ENCODE measurements at places on chromosomes 16 and 17.

- no peak for DNase-seq
These were observed 759 bp upstream of the TP53I13 start for GRCh38 chr17:29567554-29568330.

- no peak for DNase-seq
These were observed 85.1 kb downstream of the CES1 start for GRCh38 chr16:55747785-55748184.

GRCh38 chr17:14873996-14874395 is 391.1 kb downstream of the PMP22 start:
- no peak for DNase-seq

GRCh38 chr17:207775-208174 is 26.3 kb upstream of the DOC2B start:
- DNase-seq: no peak

DNA sequence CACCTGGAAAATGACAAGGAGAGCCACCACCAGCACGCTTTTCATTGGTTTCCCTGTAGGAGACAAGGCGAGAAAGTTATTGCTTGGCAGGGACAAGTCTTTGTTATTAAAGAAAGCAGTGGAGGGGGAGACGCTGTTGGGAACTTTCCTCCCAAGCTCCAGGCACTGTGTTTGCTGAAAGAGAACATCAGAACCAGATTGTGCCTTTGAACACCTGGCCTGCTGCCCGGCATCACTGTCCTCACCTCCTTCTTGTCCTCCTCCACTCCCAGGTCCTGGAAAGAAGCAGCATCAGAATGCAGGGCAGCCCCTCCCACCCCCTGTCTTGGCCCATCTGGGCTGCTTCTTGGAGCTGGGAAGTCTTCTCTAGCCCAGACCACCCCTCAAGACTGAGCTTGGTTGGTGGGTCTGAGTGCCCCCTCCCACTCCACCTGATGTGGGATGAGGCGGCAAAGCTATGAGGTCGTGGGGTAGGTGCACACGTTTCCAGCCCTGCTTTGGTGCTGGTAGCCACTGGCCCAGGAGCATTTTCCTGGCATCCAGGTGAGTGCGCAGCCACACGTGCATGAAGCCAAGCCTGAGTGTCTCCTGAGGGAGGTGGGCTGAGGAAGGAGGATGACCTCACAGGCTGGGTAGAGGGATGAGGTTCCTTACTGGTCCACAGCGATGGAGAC is 6.2 kb downstream of the CCR7 start:
- DNase-seq: no peak

DNA sequence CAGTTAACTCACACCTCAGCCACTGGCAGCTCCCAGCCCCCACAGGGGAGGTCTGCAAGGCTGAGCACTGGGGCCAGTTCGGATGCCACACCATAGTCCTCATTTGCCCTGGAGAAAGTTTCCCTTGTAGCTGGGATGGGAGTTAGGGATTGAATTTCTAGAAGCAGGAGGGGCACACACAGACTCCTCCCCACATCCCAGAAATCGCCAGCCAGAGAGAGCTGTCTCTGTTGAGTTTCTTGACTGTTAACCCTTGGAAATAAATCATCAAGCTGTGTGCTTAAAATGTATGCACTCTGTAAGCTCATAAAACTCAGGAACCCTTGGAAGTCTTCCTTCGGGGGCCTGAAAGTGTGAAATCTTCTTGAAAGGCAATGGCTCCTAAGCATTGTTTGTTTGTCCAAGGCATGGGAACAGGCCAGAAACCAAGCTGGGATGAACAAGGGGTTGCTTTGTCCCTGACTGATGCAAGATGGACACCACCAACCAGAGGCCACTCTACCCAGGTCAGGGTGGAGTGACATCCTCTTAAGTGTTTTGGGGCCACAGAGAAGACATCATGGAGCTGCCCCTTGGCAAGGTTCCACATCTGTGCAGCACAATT is 394 bp upstream of the PRM3 start:
- DNase-seq: no peak

- no peak for DNase-seq
These were observed 59.5 kb upstream of the CDC42EP4 start for GRCh38 chr17:73371285-73371684.

DNA sequence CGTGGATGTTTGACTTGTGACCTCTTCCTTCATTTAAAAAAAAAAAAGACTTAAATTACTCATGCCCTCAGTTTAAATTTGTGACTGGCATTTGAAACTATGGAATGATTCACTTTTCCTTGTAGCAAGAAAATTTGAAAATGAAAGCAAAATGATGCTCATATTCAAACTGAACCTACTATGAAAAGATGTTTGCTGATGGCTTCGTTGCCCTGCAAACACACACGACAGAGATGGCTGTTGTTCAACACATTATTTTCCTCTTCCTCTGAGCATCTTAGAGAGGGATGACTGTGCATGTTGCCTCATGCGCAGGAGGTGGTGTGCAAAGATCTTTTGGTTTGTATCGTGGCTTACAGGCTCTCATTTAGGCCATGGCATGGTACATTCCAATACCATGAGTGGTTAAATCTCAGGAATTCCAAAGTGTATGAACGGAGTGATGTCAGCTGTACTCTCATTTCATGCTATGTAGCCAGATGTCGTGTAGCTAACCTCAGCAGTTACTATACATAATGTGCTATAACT is 164.5 kb downstream of the PRKCA start:
- DNase-seq: no peak

GRCh38 chr17:4406386-4406785 is 27.4 kb upstream of the SPNS3 start:
- no peak for DNase-seq

DNA sequence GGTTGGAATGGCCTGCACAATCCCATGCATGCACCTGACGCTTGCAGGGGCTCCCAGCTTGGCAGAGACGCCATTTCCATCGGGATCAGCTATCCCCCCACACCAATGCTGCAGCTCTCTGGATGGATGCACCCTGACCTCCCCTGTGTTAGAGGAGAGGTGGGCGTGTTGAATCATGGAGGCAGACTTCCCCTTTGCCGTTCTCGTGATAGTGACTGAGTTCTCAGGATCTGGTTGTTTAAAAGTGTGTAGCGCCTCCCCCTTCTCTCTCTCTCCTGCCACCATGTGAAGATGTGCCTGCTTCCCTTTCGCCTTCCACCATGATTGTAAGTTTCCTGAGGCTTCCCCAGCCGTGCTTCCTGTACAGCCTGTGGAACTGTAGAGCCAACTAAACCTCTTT is 17.8 kb upstream of the KCNH6 start:
- no peak for DNase-seq

DNA sequence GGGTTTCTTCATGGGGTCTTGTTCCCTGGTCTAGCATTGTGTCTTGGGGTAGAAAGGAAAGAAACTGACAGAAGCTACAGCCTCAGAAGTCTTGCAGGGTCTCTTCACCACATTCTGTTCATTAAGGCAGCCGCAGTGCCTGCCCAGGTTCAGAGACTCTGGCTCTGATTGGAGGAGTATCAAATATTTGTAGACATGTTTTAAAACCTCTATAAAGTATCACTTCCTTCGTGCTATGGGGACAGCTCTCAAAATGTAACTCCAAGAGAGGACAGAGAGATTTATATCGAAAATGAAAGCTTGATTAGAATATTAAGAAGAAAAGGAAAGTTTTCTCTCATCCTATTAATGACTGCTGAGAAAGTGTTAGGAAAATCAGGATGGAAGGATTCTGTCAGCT is 107.0 kb upstream of the CACNG3 start:
- no peak for DNase-seq

DNA sequence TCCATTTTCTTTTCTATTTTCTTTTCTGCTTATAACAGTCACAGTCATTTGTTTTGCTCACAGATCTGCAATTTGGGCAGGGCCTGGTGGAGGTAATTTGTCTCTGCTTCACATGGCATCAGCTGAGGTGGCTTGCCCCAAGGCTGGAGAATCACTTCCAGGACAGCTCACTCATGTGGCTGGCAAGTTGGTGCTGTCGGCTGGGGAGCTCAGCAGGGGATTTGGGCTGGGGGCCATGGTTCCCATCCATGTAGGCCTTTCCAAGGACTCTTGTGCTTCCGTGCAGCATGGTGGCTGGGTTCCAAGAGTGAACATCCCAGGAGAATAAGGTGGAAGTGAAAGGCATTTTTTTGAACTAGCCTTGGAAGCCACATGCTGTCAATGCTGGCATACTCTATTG is 85.7 kb downstream of the MGAT5B start:
- DNase-seq: no peak

GRCh38 chr16:62970851-62971250 is 934.6 kb upstream of the CDH8 start:
- DNase-seq: no peak

DNA sequence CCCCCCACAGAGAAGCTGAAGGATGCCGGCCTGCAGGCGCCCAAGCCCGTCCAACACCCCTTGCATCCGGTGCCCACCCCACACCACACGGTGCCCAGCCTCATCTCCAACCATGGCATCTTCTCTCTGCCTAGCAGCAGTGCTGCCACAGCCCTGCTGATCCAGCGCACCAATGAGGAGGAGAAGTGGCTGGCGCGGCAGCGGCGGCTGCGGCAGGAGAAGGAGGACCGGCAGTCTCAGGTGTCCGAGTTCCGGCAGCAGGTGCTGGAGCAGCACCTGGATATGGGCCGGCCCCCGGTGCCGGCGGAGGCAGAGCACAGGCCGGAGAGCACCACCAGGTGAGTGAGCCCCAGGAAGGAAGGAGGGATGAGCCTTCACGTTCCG is 31.5 kb downstream of the GINS2 start:
- no peak for DNase-seq

DNA sequence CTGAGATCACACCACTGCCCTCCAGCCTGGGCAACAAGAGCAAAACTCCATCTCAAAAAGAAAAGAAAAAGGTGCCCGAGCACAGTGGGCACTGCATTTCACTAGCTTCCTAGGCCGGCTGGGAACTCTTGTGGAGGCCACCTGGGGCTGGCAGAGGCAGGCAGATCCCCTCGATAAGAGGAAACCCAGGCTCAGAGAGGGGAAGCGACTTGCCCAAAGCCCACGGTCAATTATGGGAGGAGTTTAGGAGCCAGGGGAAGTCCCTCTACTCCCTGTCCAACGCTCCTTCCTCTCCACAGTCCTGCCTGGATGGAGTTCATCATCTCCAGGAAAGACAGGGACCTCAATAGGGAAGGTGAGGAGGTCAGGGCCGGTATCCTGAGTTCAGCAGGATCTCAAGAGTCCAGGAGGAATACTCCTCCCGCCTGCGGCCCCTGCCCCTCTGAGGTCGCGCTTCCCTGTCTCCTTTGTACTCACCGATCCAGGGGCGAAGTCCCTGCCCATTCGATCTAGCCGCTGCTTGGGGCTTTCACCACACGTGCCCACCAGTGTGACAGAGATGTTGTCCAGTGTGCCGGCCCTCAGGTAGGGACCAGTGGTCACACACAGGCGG is 841 bp downstream of the ALOXE3 start:
- DNase-seq: no peak

DNA sequence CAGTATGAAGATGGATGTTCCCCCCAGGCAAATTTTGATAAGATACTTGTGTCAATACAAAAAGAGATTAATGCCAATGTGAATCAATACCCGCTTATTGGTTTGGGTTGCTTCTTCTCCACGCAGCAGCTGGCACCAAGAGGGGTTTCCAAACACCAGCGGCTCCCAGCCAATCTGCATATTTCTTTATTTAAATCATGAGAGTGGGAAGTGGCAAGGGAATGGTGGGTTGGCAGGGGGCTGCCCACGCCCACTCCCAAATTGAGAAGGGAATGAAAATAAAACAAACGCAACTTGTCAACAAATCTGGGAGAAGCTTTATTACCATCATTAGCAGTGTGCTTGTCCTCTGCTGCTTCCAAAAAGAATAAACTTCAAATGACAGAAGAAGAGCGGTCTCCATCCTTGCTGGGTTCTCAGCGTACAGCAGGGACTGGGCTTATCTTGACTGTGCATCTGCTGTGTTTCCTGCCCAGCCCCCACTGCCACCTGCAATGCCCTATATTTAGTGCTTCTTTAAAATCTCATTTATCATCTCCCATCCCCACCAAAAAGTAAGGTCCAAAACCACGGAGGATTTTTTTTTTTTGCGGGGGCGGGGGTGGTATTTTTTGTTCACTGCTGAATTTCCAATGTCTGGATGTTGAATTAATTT is 34.9 kb upstream of the C16orf78 start:
- no peak for DNase-seq

GRCh38 chr16:85003076-85003475 is 8.3 kb downstream of the ZDHHC7 start:
- no peak for DNase-seq

- no peak for DNase-seq
These were observed 230.3 kb downstream of the MRTFB start for GRCh38 chr16:14301169-14302030.

DNA sequence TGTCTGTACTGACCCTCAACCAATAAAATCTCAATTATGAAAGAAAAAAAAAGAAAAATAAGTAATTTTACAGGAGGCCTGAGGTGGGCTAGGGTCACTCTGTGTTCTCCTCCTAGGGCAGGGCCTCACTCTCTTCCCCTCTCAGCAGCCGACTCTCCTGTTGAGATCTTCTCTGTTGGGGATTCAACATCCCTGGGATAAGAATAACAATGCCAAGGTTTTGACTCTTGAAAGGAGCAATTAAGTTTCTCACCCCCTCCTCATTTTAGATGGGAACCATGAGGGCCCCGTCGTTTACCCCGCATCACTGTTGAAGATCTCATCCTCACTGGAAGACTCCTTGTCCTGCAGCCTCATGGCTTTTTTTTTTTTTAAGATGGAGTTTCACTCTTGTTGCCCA is 21.5 kb upstream of the BRCA1 start:
- DNase-seq: no peak

GRCh38 chr17:56034197-56034635 is 119.1 kb upstream of the ANKFN1 start:
- no peak for DNase-seq

DNA sequence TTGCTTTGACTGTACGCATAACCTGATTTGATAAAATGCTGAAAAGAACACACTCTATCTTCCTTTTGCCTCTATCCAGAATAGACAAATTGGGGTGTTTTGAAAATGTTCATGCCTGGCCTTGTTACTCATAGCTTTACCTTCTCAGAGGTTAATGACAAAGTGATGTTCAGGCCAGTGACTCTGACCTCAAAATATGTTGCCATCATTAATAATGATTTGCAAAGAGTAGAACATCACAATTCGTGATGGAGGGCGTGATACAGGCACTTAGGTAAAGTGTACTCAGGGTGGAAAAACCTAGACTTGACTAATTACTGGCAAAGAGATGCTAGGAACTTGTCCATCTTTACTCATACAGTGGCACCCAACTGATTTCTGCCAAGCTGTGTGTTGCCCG is 656.6 kb upstream of the SOX9 start:
- DNase-seq: no peak

- no peak for DNase-seq
These were observed 178.3 kb downstream of the MAP2K6 start for GRCh38 chr17:69592692-69593350.

DNA sequence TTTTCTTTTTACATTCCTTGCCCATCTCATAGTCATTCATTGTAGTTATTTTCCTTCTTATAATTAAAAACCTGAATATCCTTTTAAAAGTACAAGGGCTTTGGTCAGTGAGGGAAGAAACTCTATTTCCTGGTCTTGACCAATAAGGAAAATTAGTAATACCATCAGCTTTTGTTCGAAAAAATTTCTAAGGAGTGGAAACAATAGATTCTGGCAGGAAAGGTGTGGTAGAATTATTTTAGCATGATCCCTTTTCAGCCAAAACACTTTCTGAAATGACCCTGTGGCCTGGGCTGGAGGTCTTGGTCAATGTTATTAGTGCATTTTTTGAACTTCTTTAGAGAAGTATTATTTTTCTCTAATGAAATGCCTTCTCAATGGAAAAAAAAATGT is 36.6 kb downstream of the IQCK start:
- no peak for DNase-seq

Measured in stimulated activated CD4-positive, alpha-beta T cell treated with anti-CD3 and anti-CD28 coated beads, Interleukin-1b, Interleukin-23, amount 100 ng/mL, for 1 hour (primary cell).